ENCODE measurements at places on chromosomes 4 and X.

DNA sequence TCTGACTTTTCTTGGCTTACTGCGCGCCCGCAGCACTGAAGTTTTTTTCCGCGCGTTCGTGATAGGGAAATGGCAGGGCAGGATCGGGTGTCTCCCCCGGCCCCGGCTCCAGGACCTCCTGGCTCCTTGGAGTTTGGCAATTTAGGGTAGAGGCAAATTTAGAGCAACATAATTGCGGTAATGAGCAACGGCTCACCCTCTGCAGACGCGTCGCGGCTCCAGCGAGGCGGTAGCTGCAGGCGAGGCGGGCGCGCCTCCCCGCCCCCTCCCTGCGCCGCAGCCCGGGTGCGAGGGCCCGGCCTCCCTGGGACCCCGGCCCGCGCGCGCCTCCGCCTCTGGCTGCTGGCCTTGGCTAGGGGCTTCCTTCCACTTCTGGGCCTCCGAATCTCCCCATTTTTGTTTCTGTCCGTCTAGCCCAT lies 6.2 kb downstream of the MSX1 start:
- no peak for DNase-seq

- DNase-seq: no peak
Measured at GRCh38 chr4:23911675-23912455, 22.0 kb upstream of the PPARGC1A start.

GRCh38 chr4:184653650-184654049 lies 4.1 kb downstream of the PRIMPOL start:
- peak; percentile 12 for DNase-seq

DNA sequence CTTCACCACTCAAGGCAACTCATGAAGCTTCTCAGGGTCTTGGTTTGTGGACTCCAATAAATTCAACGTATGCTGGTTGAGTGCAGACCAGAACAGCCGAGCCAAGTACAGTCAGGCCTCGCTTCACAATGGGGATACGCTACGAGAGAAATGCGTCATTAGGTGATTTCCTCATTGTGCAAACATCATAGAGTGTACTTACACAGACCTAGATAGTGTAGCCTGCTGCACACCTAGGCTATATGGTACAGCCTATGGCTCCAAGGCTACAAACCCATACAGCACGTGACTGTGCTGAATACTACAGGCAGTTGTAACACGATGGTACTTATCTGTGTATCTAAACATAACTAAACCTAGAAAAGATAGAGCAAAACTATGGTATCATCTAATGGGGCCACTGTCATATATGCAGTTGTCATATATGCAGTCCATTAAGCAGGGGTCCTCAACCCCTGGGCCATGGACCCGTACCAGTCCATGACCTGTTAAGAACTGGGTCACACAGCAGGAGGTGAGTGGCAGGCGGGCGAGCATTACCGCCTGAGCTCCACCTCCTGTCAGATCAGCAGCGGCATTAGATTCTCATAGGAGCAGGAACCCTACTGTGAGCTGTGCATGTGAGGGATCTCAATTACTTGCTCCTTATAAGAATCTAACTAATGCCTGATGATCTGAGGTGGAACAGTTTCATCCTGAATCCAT lies 31.5 kb downstream of the RTL5 start:
- DNase-seq: no peak

DNA sequence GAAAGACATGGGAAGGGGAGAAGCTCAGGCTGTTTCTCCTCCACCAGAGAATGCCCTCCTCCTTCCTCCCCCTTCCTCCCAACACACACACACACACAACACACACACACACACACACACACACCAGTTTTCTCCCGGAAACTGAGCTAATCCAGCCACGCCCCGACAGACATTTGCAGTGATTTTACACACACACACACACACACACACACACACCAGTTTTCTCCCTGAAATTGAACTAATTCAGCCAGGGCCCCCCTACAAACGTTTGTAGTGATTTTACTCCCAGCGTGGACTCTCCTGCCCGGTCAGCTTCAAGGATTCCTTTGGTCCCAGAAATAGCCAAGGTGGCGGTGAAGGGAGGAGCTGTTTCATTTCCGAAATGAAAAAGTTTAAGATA lies 32.9 kb upstream of the STX18 start:
- peak; percentile 66 for DNase-seq

- DNase-seq: no peak
Measured at GRCh38 chrX:139388254-139388653, 142.3 kb upstream of the F9 start.

DNA sequence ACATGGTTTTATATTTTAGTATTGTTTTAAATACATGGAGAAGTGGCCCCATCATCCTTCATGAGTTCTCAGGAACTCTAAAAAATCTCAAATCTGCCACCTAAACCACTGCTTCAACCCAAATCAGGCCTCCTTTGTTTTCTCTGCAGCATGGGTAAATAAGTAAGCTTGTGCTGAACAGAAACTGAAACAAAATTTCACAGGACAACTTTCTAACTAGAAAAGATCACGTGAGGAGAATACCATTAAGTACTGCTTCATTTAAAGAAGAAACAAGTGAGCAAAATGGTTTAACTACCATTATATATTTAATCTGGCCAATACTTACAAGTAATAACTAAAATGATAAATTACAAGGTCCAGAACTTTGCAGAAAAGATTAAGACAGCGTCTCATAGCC lies 2.5 kb downstream of the ARAP2 start:
- no peak for DNase-seq

DNA sequence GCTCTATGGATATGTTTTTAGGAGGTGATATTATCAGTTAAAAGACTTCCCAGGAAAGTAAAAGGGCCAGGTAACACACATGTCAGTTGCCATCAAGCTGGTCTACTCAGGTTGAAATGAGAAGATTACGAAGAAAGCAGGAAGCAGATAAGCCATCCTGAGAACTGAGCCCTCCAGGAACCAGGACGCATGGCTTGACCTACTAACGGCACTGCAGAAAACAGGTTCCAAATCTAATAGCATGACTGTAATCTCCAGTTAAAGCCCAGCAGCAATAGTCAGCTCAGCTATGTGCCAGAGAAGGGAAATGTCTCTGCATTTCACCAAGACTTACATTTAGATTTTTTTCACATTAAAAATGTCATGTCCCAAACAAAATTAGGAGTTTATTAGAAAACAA lies 77.9 kb downstream of the APBB2 start:
- DNase-seq: no peak

- no peak for DNase-seq
Measured at GRCh38 chr4:121898150-121898549, 27.9 kb upstream of the BBS7 start.

GRCh38 chr4:5114950-5115349 lies 63.7 kb downstream of the STK32B start:
- DNase-seq: peak; percentile 16

DNA sequence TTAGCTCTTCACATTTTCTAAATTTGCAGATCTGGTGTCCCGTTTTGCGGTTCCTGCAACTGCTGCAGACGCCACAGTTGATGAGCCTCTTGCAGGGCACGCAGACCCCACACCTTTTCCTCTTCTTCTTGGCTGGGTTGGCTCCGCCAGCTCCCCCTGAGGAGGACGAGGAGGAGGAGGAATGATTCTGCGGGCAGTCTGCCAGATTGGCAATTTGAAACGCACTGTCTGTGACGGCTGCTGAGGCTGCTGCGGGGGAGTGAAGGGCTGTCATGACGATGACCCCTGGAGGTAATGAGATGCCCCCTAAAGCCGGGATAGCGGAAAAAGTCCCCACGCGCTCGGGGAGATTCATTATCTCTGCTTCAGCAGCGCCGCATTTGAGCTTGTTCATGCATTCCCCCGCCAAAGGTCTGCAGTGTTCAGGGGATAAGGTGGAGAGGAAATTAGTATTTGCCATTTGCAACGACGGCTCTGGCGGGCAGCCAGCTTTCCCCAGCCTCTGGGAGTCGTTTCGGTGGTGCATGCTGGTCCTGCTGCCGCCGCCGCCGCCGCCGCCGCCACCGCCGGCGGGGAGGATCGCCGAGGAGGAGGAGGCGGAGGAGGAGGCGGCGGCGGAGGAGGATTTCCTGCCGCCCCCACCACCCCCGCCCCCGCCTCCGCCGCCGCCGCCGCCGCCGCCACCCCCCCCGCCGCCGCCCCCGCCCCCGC lies 3.8 kb downstream of the CXXC4 start:
- DNase-seq: no peak

DNA sequence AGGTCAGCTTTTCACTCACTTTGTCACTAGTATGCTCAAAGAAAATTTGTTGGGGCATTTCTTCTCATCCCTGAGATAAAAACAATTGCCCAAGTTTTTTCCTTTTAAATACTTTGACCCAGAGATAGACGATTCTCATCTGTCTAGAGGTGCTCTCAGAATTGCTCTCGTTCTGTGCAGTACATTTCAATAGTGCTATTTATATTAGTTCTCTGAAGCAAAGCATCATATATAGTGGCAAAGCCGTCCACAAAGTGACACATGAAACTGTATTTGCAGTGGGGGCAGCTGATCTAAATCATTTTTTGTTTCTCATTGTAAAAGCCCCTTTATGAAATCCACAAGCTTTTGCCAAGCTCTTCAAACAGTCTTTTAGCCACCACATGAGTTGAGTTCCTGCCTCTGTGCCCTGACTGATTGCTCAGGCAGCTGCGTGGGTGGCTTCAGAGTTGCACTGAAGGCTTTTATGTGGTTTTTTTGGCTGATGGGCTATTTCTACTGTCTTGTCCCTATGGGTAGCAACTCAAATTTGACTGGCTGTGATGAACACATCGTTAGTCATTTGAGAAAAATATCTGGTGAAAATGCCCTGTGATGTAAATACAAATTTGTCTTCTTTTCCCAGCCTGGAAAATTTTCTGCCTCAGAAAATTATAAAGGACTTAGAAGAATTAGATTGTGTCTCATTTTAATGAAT lies 119.1 kb upstream of the OTUD4 start:
- DNase-seq: peak; percentile 63

GRCh38 chrX:140053846-140054245 lies 88.5 kb upstream of the CXorf66 start:
- no peak for DNase-seq

GRCh38 chr4:7630568-7631287 lies 196.0 kb upstream of the PSAPL1 start:
- DNase-seq: peak; percentile 66

GRCh38 chr4:184267206-184267608 lies 49.5 kb upstream of the ENPP6 start:
- no peak for DNase-seq

DNA sequence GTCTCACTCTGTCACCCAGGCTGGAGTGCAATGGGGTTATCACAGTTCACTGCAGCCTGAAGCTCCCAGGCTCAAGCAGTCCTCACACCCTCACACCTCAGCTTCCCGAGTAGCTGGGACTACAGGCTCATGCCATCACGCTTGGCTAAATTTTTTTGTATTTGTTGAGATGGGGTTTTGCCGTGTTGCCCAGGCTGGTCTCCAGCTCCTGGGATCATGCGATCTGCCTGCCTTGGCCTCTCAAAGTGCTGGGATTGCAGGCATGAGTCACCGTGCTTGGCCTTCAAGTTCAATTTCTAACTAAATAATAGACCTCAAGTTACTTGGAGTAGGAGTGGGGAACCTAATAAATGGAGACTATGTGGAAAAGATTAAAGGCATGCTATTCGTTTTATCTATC lies 48.9 kb downstream of the MND1 start:
- peak; percentile 48 for DNase-seq

GRCh38 chr4:173121076-173121561 lies 47.5 kb upstream of the GALNT7 start:
- no peak for DNase-seq
